ENCODE measurements at places on chromosomes 7 and 10.

DNA sequence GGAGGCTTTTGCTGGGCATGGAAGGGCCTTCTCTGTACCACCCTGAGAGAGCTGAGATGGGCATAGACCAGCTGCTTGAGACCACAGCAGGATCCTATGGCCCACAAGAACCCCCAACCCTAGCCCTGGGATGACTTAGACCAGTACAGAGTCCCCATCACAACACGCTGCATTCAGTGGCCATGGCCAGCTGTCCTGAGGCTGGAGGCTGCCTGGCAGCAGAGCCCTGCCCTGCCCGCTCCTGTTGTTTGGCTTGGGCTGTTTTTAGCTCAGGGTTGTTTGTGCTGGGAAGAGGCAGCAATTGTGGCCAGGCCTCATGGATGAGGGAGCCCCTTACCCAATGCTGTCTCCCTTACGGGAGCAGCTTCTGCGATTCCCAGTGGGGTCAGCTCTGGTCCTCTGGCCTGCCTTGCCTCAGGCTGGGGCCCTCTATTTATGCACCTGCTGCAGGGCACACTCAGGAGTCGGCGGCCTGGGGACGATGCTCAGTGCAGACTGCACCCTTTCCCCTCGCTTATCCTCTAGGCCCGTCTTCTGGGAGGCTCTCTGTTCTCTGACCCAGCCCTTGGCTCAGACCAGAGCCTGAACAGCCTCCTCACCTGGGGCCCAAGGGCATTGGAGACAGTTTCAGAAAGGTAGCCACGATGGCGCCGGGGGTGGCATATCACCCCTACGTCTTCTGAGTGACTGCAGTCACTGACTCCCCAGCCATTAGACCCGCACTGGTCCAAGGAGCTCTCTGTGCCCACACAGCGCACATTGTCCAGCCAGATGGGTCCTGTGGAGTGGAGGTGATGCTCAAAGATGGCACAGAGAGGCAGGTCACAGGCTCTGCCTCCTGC lies 6.3 kb downstream of the LOXL4 start:
- DNase-seq = no peak

GRCh38 chr7:150735596-150736358 lies 1.4 kb upstream of the GIMAP5 start:
- DNase-seq = no peak

- no peak for DNase-seq
These were observed 58.0 kb downstream of the PDSS1 start for GRCh38 chr10:26755443-26755903.

DNA sequence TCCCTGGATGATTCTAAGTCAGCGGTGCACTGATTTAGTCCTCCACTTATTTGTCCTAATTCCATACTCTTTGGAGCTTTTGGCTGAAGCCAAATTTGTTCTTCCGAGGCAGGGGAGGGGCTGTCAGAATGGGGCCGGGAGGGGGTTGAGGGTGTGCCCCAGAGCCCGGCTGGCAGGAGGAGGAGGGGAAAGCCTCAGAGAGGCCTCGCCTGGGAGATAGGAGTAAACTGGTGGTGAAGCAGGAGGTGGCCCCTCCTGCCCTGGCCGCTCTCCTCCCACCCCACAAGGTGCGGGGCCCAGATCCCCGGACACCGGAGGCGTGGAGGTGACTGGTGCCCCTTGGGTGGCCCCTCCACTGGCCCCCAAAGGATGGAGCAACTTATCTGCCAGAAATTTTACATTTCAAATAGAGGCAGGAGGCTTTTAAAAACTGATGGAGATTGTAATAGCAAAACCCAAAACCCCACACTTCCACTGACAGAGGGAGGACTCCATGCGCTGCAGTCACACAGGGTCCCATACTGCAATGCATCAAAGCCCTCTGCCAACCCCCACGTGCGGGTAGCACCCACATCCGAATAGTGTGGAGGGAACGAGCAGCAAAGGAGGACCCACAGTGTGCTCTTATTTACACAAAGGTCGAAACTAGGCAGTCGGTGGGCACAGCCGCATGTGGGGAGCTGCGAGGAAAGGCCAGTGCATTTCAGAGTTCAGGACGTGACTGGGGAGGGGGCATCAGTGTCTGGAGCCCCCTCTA lies 61.9 kb downstream of the CAMK2B start:
- no peak for DNase-seq

DNA sequence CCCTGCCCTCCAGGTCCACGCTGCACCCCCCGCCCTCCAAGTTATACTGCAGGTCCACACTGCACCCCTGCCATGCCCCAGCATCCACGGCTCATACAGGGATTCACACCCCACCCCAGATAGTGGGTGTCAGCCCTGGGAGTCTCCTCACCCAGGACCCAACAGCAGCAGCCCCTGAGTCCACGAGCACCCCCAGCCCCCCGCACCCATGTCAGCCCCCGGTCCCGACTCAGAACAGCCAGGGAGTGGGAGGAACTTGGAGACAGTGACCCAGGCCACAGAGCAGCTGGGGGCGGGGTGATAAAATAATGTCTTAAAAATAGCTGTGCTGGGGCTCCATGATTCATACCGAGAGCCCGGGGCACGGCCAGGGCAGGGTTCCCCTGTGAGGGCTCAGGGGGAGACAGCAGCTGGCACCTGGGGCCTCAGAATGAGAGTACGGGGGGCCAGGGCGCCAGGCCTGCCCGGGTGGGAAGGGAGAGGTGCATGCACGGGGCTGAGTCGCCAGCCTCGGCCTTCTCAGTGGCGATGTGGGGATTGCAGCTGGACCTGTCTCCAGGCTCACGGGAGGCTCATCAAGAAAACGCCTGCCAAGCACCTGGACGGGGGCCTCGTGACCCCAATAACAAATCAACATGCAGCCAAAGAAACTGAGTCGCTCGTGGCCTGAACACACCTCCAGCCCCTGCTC lies 29.8 kb downstream of the ADAP1 start:
- no peak for DNase-seq
